ENCODE measurements at places on chromosomes 16 and 17. TPM values are rescaled to one million over a fixed set of nuclear protein-coding genes. Genes with fewer than 3 reads are reported as not detected.

DGKE gene
- 2.3 TPM for polyA plus RNA-seq

CDK3 gene
- polyA plus RNA-seq, result 2.9 TPM

NPIPB6 gene
- polyA plus RNA-seq, result 0.47 TPM

NHLRC4 gene
- polyA plus RNA-seq, result 0.45 TPM
